ENCODE measurements at places on chromosomes 6 and 20.

GRCh38 chr20:19056909-19057308 lies 155.5 kb upstream of the SLC24A3 start:
- DNase-seq, result no peak

DNA sequence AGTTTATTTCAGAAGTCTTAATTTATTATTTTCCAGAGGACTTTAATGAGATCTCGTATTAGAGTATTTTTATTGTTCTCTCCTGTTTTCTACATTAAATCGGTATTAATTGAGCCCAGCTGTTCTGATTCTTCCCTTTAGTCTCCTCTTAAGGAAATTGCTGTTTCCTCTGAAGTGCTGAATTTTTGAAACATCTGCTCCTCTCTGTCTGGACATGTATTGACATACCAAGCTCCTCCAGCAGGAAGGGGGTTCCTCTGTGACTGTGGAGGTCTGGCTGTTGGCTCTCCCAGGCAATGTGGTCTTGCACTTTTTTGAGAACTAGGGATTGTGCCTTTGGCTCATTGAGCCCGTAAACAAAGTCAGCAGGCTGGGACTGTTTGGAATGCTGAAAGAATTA lies 74.9 kb downstream of the MAP3K4 start:
- DNase-seq, result no peak

DNA sequence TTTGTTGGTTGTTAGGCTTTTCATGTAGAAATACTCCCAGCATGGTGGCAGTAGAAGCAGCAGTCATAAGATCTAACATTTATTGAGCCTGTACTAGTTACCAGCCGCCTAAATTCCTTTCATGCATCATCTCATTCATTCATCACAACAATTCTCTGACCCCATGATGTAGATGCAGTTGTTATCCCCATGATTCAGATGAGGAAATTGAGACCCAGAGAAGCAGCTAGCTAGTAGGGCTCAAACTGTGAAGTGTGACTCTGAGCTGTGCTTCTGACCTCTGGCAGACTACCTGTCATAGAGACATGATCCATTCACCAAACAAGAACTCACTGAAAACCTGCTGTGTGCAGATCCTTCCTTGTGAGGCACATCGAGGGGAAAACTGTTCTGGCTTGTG lies 16.9 kb downstream of the RREB1 start:
- DNase-seq, result no peak

GRCh38 chr6:170039156-170040114 lies 251.4 kb downstream of the DLL1 start:
- no peak for DNase-seq

- no peak for DNase-seq
These were observed 24.2 kb upstream of the PNPLA1 start for GRCh38 chr6:36245572-36246061.

DNA sequence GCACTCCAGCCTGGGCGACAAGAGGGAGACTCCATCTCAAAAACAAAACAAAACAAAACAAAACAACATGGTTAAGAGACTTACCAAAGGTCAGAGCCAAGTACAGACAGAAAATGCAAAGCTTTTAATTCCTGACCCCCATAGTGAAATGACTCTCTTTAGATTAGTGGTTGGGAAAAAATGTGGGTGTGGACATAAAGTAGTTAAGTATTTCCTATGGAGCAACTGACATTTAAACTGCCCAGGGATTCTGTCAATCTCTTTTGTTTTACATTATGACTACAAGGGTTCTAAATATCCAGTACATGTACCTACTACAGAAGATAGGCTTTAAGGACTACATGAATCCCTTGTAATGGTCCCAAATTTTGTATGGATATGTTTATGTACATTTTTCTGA lies 75.1 kb downstream of the IRAK1BP1 start:
- DNase-seq, result no peak

GRCh38 chr20:13515291-13515690 lies 123.4 kb downstream of the TASP1 start:
- DNase-seq, result no peak

GRCh38 chr6:149939909-149940671 lies 1.7 kb upstream of the ULBP2 start:
- no peak for DNase-seq

GRCh38 chr20:25399037-25399430 lies 8.4 kb upstream of the ABHD12 start:
- DNase-seq, result no peak

DNA sequence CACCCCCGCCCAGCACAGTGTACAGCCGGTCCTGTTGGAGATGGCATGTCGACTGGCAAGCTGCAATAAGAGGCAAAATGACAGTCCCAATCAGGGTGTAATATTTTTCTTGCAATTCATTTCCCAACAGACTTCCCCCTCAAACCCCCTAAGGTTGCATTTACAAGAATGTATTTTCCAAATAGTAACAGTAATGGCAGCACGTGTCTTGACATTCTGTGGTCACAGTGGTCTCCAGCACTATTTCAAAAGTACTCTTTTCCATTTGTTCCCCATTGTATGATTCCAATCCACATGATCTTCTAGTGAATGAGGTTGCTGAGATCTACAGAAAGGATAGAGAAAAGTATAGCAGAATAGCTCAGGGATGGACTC lies 97.8 kb upstream of the CARMIL1 start:
- no peak for DNase-seq

DNA sequence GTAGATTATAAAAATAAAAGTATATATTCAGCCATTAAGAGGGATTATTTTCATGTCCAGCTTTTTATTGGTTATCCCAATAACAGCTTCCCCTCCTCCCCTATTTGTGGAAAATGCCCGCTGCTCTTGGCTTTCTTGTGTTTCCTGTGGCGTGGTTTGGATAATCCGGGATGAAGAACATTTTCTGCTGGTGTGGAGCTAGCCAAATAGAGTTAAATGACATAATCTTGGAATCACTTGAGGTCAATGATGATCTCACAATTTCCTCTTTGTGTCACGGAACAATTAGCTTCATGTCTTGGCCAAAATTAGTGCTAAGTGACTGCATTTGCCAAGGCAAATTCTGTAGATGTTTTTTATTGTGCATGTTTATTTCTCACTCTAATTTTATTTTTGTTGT lies 394.0 kb downstream of the LAMA2 start:
- no peak for DNase-seq

- DNase-seq, result no peak
These were observed 10.9 kb upstream of the MAS1 start for GRCh38 chr6:159879856-159880255.

DNA sequence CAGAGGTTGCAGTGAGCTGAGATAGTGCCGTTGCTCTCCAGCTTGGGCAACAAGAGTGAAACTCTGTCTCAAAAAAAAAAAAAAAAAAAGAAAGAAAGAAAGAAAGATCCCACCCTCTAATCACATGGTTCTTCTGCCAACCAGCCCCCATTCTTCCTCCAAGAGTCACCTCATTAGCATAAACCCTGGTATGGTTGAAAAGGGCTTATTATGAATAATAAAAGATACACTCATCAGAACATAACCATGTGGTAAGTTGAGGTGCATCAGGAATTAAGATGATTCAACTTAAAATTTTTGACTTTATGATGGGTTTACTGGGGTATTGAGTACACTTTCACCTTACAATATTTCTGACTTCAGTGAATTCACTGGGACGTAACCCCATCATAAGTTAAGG lies 793 bp upstream of the TRIM40 start:
- no peak for DNase-seq

GRCh38 chr6:139129284-139129683 lies 5.6 kb upstream of the HECA start:
- no peak for DNase-seq

GRCh38 chr20:23366384-23366783 lies 4.4 kb downstream of the GZF1 start:
- DNase-seq, result no peak

DNA sequence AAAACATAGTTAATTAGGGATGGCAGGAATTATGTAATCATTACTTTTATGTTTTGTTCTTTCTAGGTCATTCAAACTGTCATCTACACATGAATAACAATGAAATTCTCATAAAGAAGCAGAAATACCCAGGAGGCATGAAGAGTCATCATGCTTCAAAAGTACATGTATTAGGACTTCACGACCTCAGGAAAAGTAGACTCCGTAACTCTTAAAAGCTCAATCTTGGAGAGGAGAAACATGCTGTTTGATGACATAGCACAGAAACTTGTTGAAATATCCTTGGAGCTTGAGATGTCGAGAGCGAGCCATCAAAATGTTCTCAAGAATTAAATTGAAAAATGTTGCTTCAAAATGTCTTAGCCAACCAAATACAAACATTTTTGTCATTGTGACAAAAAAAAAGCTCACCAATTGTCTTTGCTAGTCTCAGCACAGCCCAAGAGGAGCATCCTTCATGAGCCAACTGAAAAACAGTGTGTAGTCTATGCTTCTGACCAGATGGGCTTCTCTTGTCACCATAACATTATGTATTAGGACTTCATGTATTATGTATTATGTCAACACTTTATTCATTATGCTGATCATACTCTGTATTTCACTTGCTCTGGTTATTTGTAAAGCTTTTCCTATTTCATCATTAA lies 28.2 kb upstream of the ANKEF1 start:
- DNase-seq, result no peak
